ENCODE measurements at places on chromosomes 12 and 14.

DNA sequence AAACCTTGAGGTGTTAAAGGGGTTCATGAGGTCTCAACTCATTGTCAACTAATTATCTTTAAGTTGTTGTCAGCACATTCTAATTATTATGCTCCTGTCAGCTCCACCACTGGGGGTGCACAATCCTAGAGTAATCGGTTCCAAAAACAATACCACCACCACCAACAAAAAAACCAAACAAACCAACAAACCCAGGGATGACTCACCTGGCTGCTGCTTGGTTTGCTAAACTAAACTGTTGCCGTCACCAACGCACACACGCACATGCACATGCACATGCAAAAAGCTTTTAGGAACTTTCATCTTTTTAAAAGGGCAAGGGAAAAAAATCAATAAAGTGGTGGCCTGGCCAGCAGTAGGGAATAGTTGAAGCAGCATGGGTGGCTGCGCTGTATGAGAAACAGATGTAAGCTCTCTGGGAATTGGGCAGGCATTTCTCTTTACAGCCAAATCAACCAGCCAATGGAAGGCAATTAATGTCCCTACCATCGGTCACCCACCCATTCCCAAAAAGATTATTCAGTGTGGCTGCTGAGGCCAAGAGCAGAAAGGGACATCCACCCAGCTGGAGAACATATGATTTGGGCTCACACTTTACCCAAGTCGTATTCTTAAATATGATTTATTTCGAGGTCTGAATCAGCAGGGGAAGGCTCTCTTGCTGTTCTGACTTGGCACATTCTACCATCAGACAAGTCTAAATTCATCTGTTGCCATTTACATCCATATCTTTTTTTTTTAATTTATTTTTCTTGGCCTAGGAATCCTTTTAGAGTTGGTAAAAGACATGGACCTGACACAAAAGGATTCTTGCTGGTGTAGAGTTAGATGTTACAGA, 20.0 kb downstream of the TMEM30B start:
- no peak for DNase-seq

DNA sequence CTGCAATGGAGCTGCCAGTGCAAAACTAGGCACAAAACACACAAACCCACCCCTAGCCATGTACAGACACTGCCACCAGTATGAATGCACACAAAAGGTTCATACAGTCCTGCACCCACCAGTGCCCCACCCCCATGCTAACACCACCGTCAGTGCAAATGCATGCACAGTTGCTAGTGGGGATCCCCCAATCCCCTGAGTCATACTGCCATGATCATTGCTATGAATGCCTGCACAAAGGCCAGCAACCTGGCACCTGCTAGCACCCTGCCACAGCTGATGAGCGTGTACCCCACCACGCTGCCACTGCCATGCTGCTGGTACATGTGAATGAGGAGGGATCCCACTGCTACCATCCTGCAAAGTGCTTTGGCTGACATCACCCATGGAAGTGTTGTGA, 23.9 kb downstream of the PZP start:
- DNase-seq: no peak

- DNase-seq: no peak
These were observed 596.7 kb upstream of the ATP2B1 start for GRCh38 chr12:90305379-90305778.

DNA sequence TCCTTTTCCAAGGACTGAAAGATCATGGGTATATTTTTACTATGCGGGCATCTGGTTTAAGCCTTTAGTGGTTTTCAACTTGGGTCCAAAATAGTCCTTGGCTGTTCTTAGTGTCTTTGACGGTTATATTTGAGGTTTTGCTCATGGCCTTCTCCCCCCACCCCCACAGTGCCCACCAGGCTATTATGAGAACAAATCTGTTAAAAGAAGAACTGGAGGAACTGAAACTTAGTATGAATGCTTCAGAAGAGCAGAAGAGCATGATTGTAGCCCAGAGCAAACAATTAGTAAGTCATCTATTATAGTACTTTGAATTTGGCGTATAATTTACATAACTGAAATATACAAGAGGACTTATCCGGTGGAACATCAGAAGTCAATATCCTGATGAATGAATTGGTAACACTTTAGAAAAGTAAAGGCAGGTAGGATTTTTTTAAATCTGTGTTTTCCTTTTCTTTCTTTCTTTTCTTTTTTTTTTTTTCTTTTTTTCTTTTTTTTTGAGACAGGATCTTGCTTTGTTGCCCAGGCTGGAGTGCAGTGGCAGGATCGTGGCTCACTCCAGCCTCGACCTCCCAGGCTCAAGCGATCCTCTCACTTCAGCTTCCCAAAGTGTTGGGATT, 71.8 kb upstream of the BCAT1 start:
- no peak for DNase-seq

DNA sequence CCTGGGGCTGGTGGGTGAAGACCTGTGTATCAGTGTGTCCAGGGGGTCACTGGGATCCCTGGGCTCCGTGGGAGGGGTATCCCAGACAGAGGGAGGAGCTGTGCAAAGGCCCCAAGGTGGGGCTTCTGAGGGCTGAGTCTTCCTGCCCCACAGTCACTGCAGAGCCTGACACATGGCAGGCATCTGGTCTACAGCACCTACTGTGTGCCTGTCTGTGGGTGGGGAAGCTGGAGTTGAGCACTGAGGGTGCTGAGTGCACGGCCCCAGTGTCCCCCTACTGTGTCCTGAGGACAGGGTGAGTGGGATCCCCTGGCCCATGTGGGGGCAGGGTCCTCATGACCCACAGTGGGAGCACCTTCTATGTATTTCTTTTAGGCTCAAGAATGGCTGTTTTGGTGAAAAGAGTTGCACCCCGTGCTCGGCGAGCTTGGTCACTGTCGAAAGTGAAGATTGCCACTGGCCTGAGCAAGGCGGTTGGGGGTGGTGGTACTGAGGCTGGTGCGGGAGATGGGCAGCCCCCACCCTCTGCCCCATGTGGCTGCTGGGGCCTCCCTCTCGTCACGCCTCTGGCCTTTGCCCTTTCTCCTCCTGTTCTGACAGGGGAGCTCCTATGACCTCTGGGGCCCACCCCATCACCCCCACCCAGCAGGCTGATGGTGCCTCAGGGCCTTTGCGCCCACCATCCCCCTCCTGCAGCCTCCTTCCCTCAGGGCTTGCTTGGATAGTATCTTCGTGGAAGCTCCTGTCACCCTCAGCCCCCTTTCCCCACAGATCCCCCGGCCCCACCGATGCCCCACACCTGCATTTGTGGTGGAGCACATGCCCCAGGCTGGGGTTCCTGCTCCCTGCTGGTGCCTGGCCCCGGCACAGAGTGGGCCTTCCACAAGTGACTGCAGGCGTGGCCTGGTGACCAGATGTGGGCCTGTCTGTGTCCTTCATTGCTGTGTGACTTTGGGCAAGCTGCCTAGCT, 55.8 kb downstream of the BEGAIN start:
- no peak for DNase-seq

GRCh38 chr14:32608857-32609256, 279.8 kb downstream of the AKAP6 start:
- no peak for DNase-seq

DNA sequence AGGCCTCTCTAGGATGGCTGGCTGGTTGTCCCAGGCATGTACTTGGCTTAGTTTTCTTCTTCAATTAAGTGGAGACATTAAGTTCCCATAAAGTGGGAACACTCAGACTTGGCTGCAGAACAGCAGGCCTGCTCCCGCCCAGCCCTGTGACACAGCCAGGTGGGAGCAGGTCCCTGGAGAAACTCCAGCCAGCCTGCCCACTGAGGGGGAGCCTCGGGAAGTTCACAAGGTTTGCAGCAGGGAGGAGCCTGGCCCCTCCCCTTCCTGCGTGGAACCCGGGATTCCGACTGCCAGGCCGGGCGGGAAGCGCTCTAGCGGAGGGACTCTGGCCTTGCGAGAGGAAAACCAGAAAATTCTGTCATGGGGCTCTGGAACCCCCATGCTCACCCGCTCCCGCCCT, 98.3 kb upstream of the EVL start:
- DNase-seq: no peak

DNA sequence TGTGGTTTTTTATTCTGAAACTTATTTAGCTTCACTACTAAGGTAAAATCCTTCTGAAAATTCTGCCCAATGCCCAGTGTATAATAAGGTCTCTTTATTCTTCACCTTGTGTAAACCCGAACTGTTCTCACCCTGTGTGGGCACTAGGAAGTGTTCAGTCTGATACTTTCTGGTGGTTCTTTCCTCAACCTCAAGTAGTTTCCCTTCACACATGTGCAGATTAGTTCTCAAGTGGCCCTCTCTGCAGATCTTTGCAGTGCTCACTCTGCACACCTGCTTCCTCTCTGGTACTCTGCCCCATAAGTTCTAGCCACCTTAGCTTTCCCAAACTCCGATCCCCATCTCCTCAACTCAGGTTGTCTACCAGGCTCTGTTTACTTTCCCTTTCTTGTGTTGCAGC, 61.6 kb downstream of the RAD51B start:
- DNase-seq: no peak

DNA sequence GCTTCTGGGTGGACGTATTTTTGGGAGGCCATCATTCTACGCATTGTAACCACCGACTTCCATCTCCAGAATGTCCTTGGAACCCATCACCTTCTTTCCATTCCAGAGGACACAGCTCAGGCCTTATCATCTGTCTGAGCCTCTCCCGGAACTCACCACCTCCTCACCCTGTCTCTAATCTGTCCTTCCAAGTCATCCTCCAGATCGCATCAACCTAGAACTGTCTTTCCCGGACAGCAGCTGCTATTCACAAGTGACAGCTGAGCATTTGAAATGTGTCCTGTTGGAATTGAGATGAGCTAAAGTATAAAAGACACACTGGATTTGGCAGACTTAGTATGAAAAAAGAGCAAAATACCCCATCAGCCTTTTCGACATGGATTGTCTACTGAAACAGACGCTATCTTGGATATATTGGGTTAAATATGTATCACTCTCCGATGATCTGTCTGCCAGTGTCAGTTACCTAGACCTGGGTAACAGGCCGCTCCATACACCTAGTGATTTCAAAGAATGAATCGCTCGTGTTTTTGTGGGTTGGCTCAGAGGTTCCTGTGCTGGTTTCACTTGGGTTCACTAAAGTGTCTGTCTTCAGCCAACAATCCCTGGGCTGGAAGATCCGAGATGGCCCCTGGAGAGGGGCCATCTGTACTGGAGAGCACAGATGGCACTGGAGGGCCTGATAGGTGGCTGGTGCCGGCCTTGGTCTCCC, 104.4 kb upstream of the RFLNA start:
- DNase-seq: no peak

DNA sequence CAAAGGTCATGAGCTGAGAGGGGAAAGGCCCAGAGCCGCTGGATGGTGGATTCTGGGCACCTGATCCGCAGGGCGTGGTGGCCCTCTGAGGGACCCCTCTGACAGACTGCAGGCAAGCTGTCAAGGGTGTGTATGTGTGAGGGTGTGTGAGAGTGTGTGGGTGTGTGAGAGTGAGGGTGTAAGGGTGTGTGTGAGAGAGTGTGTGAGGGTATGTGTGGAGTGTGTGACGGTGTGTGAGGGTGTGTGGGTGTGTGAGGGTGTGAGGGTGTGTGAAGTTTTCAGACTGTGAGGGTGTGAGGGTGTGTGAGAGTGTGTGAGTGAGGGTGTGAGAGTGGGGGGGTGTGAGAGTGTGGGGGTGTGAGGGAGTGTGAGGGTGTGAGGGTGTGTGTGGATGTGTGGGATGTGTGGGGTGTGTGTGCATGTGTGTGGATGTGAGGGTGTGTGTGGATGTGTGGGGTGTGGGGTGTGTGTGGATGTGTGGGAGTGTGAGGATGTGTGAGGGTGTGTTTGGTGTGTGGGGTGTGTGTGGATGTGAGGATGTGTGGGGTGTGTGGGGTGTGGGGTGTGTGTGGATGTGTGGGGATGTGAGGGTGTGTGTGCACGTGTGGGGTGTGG, 156.7 kb downstream of the TMEM121 start:
- DNase-seq: no peak

- DNase-seq: no peak
These were observed 13.7 kb downstream of the OR6J1 start for GRCh38 chr14:22630486-22630885.

DNA sequence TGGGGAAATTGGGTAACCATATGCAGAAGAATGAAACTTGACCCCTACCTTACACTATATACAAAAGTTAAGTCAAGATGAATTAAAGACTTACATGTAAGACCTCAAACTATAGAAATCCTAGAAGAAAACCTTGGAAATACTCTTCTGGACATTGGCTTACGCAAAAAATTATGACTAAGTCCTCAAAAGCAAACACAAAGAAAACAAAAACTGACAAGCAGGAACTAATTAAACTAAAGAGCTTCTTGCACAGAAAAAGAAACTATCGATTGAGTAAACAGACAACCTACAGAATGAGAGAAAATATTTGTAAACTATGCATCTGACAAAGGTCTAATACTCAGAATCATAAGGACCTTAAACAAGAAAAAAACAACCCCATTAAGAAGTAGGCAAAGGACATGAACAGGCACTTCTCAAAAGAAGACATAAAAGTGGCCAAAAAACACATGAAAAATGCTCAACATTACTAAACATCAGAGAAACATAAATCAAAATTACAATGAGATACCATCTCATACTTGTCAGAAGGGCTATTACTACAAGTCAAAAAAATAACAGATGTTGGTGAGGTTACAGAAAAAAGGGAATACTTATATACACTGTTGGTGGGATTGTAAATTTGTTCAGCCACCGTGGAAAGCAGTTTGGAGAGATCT, 37.0 kb upstream of the CFAP54 start:
- DNase-seq: no peak

GRCh38 chr12:13187399-13187798, 9.1 kb upstream of the EMP1 start:
- no peak for DNase-seq

DNA sequence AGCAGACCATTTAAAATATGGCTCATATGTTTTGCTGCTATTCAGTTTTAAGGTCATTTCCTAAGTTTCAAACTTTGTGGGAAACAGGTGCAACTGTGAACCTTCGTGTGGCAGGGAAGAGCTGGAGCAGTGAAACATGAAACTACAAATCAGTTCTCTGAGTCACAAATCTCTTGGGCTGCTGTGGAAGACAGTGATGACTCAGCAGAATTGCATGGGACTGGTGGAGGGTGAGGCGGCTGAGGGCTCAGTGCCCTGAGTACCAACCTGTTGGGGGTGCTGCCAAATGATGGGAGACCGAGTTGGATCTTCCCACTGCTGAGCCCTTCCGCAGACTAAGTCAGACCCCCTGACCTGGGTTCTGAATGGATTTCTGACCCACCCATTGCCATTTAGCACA, 8.4 kb upstream of the CALM1 start:
- DNase-seq: no peak

DNA sequence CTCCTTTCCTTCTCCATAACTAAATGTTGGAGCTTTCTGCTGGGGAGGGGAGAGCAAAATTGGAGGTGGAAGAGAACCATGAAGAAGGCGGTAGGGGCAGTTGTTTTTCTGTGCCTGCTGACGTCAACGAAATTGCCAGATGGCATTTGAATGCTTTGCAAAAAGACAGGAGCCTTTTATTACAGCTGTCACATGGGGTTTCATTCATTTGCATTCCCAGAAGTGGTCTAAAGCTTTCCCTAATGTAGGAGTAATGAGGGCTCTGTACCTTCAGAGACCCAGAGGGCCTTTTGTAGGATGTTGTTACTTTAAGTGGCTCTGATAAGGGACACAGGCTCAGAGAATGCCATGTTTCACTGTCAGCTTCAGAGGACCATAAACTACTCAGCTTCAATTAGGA, 107.1 kb upstream of the SLCO1C1 start:
- DNase-seq: no peak

Data from stimulated activated CD8-positive, alpha-beta memory T cell treated with anti-CD3 and anti-CD28 coated beads, Interleukin-7, amount 100 ng/mL, for 1 hour (primary cell).